Heart left ventricle (tissue), 16 donors: ENCODE measurements at places on chromosomes 12 and 14. TPM values are rescaled to one million over a fixed set of nuclear protein-coding genes. Genes with fewer than 3 reads are reported as not detected.

IAPP gene
- polyA plus RNA-seq = not detected

VDR gene
- polyA plus RNA-seq = 2.0 TPM

OTOGL gene
- 0.06 TPM for polyA plus RNA-seq

CFAP73 gene
- polyA plus RNA-seq = 0.04 TPM

TMEM253 gene
- polyA plus RNA-seq = 0.29 TPM

TSHR gene
- not detected for polyA plus RNA-seq

ZFP36L1 gene
- 21.2 TPM for polyA plus RNA-seq

OR4N5 gene
- not detected for polyA plus RNA-seq

METAP2 gene
- 66.2 TPM for polyA plus RNA-seq

ASCL4 gene
- polyA plus RNA-seq = not detected
